ENCODE measurements at places on chromosomes 5 and 9.

GRCh38 chr5:9381464-9381863 is 164.4 kb downstream of the SEMA5A start:
- DNase-seq: no peak

DNA sequence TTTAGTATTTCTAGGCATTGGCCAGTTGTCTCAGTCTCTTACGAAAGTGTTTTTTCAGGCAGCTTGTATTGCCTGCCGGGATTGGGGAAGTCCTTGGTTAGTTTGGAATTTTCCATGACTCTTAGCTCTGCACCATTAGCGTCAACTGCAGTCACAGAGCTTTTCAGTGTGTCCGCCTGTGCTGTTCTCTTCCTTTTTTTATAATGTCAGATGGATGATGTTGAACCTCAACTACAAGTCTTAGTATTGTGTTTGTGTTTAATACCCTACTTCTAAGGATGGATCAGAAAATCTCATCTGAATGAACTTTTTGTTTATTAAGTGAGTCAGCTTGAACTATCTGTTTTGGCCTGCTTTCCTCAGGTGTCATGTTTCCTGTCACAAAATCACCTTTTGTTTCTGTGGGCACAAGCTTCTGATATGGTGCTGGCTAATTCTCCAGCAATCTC is 33.1 kb downstream of the ATP6V0E1 start:
- peak; percentile 24 for DNase-seq

DNA sequence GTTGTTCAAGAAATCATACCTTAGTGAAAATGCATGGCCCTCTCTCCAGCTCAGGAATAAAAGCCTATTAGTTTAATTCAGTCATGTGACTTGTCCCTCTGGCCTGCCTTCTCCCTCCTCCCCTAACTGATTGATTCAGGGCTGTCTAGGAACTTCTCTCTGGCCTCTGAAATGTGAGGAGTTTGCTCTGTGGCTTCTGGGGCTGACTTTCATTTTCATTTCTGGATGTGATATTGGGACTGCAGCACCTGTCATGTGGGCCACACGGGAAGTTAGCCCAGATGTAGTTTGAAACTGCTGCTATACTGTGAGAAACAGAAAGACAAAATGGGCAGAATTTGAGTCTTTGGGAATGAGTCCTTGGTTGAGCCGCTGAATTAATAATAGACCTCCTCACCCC is 44.8 kb downstream of the PARP8 start:
- DNase-seq: no peak

GRCh38 chr5:154683101-154683880 is 71.9 kb upstream of the LARP1 start:
- no peak for DNase-seq

GRCh38 chr5:80973027-80973426 is 12.9 kb downstream of the RASGRF2 start:
- no peak for DNase-seq

DNA sequence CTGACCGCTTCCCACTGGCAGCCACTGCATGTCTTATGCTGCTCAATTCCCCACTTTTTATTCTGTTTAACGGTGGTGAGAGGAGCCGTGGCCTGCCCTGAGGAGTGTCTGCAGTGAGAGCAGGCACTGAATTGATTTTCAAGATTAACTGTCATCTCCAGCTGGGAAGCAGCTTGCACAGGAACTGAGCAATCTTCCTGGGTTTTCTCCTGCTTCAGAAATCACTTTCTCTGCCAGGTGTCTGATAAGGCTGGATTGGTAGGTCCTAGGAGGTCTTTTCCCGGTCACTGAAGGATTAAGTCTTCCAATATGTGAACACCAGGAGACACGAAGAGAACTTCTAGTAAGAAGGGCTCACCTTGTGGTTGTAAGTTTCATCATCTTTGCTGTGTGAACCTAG is 181.1 kb upstream of the RAD23B start:
- DNase-seq: no peak

DNA sequence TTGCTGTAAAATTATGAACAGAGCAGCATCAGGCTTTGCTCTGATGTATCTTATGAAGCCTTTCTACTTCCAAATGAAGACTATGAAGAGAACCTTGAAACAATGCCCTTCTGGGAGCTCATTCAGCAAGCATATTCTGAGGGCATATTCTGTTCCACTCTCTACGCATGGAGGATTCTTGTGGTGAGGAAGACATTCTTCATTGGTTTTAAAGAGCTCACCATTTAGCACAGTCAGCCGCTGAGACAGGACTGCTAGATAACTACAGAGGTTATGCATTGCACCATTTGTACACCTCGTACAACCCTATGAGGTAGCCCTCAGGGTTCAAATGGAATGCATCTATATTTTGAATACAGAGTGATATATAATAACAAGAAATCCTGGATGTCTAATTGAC is 61.0 kb downstream of the INVS start:
- no peak for DNase-seq

DNA sequence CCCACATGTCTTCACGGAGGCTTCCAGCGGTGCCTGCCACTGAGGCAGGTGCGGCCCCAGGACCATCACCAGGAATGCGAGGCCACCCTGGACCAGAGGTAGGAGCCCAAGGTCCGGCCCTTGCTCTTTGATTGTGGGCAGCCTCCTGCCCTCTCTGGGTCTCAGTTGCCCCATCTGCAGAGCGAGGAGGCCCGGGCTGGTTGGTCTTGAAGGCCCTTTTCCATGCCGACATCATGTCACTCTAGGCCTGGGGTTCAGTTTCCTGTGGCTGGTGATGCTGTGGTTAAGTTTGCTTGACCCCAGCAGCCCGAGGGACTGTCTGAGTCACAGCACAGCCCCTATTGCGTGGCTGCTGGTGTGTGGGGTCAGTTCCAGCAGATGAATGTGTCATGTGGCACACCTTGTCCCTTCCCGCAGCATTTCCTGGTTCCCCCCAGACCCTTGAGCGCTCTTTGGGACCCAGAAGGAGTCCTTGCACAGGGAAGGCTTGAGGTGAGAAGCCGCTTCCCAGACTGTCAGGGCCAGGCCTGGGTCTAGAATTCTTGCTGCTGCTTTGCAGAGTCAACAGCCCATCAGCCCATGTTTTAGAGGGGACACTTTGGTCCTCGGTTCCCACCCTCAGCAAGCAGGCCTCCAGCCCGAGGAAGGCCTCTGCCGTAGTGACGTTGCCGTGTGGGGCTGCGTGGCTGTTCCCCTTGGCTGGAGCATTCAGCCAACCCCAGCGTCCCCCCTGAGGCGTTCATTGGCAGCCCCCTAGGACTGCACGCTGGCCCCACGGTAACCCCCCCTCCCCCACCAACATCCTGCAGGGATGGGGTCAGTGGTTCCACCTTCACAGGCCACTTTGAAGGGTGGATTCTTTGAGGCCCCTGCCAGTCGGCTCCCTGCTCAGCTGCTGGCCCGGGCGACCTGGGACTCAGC is 31.0 kb upstream of the HMCN2 start:
- peak; percentile 33 for DNase-seq

- no peak for DNase-seq
Observed at GRCh38 chr9:79693750-79694149, 122.0 kb downstream of the TLE4 start.

GRCh38 chr9:7816021-7816420 is 16.4 kb upstream of the DMAC1 start:
- no peak for DNase-seq

- no peak for DNase-seq
Observed at GRCh38 chr5:27242258-27242626, 203.9 kb upstream of the CDH9 start.

GRCh38 chr9:8133606-8134005 is 334.0 kb upstream of the DMAC1 start:
- DNase-seq: no peak
